ENCODE measurements at places on chromosomes 13 and 19.

GRCh38 chr19:35260694-35261304 is 8.0 kb upstream of the USF2 start:
- no peak for DNase-seq

- no peak for DNase-seq
Measured at GRCh38 chr13:112065867-112066623, 904 bp upstream of the SOX1 start.

DNA sequence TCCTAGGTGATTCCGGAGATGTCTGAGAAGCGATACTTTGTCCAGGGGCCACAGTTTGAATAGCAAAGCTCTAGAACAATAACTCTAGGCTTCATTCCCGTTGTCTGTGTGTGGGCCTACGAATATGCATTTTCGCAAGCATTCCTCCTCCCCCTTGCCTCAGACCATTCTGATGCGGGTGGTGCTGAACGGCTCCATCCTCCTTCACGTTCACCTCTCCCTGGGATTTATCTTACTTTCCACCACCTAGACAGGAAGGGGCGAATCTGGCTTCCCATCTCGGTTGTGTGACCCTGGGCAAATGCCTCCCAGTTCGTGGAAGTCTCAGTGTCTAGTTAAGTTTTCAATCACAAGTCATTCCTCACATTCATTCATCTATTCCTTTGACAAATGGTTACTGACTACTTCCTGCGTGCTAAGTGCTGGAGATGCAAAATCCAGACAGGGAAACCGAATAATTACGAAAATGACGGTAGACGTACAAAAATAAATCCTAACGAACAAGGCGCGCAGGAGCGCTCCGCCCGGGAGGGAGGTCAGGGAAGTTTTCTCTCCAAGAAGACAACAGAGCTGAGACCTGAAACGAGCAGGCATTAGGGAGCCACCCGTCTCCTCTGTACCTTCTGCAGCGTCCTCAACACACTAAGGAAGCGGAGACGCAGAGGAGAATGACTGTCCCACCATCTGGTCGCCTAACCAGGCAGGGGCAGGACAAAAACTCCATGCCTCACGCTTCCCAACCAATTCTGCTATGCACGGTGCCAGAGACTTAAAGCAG is 1.3 kb upstream of the CNOT3 start:
- DNase-seq, result peak; percentile 67

GRCh38 chr19:3752492-3752891 is 9.0 kb downstream of the APBA3 start:
- no peak for DNase-seq

GRCh38 chr19:50003810-50004419 is 21.3 kb downstream of the VRK3 start:
- no peak for DNase-seq

DNA sequence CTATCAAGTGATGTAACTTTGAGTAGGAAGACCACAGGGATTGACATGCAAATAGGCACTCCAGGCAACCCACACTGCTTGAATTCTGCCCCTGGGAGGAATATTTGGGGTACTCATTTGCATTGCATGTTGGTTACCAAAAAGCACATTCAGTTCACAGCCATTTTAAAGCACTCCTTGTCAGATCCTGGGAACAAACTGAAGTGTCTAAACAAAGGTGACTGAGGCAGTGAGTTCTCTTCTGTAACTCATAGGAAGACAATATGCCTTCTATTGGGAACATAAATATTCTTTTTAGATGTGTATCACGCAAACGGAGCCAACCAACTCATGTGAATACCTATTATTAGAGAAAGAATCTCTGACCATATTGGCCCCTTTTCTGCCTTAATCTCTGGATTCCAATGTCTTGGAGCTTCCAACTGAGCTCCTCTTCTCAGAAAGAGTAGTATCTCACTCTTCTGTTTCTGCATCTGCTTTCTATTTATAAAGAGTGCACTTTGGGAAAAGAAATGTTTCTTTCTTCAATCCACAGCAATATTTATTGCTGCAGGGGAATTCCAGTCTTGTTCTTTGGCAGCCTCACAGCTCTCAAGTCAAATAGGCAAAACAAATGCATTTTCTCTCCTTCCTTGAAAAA is 125.7 kb upstream of the NBEA start:
- no peak for DNase-seq

GRCh38 chr19:52140032-52140710 is 433 bp upstream of the ZNF616 start:
- DNase-seq, result no peak

DNA sequence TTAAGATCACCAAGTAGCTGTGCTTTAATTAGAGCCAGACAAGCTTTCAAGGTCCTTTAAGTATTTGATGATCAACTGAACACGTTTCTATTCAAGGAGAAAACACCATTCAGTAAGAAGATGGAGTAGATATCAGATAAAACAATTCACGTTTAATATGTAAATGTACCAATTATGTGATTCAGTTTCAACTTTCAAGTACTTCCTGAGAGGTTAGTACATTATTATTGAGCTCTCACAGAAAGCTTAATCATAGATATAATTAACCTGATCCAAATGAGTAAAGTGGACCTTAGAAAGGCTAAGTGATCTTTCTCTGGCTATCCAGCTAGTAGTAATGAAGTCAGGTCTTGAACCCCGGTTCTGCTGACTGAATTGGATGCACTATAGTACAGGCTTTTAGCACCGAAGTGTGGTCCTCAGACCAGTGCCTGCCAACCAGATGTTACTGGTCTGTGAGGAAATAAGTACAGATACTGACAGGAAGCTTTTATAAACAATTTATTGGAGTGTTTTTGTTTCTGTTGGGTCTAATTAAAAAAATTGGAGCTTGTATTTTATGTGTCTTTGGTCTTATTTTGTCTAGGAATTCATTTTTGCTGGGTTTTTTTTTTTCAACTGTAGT is 10.2 kb downstream of the CLN5 start:
- DNase-seq, result no peak

- no peak for DNase-seq
Measured at GRCh38 chr13:78398743-78399410, 204.5 kb downstream of the POU4F1 start.

- DNase-seq, result no peak
Measured at GRCh38 chr19:5966215-5966614, 11.7 kb downstream of the RANBP3 start.

- no peak for DNase-seq
Measured at GRCh38 chr13:48094404-48094780, 512 bp downstream of the MED4 start.

DNA sequence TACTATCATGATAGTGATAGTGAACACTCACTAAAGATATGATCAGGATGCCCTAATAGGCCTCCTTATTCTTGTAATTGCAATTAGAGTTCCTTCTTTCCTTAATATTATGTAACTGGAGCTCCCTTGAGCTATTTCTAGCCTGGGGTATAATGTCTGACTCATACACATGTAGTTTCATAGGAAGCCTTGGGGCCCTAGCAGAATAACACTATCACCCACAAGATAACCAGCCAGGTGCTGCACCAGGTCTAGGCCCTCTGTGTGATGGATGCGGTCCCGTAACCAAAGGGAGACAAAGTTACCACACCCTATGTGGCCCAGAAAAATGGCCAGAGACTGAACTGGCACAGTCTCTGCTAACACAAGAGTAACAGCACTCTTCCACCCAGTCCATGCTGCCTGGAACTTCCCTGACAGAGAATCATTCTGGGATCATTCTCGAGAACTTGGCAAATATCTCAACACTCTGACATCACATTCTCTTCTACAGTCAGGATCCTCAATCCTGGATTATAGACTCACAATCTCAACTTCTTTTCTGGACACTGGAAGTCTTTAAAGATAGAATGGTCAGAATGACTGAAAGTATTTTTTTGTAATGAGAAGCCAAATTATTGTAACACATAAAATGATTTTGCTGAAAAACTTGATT is 32.6 kb upstream of the IGFL4 start:
- DNase-seq, result no peak

- DNase-seq, result no peak
Measured at GRCh38 chr13:82976499-82976898, 905.8 kb downstream of the SLITRK1 start.

DNA sequence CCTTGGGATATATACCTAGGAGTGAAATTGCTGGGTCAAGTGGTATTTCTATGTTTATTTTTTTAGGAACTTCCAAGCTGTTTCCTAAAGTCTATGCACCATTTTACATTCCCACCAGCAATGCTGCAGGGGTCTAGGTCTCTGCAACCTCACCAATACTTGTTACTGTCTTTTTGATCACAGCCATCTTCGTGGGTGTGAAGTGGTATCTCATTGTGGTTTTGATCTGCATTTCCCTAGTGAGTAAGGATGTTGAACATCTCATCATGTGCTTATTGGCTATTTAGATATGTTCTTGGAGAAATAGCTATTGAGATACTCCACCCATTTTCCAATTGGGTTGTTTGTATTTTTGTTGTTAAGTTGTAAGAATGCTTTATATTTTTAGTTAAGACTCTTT is 2.7 kb downstream of the OR10H2 start:
- no peak for DNase-seq
